ENCODE measurements at places on chromosomes 4 and X.

DNA sequence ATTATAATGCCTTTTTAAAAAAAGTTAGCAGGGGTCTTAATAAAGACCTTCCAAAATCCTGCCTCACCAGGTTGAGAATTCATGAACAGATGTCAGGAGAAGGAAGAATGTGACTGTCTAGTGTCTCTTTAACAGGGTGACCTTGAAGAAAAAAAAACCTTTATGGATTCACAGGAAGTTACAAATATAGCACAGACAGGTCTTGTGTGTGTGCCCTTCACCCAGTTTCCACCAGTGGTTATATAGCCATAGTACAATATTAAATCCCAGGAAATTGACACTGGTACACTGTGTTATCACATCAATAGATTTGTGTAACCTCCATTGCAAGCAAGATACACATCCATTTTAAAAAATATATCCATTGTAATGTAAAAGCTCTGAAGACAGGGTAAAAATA, 43.7 kb downstream of the HADH start:
- no peak for DNase-seq

GRCh38 chr4:10347815-10348214, 109.4 kb downstream of the ZNF518B start:
- no peak for DNase-seq

DNA sequence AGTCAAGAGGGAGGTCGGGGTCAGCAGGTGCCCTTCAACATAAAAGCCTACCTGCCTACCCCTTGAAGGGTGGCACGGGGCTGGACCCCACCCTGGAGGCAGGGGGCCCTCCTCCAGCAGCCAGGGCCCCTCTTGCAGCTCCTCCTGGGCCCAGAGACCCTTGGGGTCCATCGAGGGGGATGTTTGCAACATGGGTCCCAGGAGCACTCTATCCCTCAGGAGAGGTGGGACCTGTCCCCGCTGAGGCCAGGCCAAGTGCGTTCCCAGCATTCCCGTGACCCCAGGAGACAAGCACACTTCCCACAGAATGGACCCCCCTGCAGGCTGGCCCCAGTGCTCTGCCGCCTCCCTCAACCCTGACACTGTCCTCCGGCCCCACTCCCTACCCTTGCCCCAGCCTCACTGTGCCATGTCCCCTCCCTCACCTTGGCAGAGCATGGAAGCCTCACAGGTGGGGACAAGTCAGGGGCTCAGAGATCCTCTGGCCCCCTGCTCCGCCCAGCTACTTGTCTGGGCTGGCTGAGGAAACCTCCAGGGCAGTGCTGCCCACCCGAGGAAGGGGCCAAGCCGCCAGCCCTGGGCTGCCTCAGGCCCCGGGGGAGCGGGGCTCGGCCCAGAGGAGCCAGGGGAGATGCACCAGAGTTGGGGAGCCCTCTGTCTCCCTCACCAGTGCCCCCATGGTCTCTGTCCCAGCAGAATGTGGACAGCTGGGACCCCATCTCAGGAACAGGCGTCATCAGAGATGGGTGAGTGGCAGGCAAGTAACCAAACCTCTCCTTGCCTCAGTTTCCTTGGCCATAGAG, 2.2 kb downstream of the MXD4 start:
- DNase-seq: peak; percentile 28

- peak; percentile 50 for DNase-seq
These were observed 277.6 kb downstream of the BCOR start for GRCh38 chrX:39819921-39820849.

DNA sequence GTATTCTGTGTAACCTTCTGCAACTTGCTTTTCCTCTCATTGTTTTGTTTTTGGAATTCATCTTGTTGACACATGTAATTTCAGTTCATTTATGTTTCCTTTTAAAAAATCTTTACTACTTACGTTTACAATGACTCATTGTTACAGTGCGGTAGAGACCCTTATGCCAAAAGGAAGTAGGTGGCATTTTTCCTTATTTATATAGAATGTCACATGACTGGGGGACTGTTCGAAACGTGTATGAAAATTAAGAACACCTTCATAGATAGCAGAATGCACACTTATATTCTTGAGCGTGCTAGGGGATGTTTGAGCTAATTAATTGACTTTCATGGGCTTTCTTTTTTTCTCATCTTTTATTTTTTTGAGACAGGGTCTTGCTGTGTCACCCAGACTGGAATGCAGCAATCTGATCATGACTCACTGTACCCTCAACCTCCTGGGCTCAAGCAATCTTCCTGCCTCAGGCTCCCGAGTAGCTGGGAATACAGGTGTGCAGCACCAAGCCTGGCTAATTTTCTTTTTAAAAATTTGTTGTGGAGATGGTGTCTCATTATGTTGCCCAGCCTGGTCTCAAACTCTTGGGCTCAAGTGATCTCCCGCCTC, 7.3 kb downstream of the REPS2 start:
- no peak for DNase-seq

GRCh38 chrX:14673764-14674163, 144.4 kb downstream of the GLRA2 start:
- no peak for DNase-seq

GRCh38 chr4:91830681-91831395, 472.9 kb upstream of the GRID2 start:
- no peak for DNase-seq

DNA sequence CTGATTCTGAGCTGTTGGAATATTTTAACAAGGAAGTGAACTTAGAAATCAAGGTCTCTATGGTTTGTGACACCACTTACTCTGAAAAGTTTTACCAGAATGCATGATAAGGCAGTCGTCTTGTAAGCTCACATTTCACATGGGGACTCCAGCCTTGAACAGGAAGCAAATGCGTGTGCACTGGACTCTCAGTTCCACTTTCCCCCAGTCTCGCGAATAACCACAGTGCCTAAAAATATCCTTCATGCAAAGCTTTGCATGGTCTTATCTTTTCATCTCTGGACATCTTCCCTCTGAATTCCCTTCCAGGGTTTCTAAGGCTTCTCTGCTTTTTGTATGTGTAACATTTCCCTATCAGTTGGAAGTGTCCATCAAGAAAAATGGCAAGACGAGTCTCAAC, 581.8 kb downstream of the NLGN4X start:
- DNase-seq: no peak

DNA sequence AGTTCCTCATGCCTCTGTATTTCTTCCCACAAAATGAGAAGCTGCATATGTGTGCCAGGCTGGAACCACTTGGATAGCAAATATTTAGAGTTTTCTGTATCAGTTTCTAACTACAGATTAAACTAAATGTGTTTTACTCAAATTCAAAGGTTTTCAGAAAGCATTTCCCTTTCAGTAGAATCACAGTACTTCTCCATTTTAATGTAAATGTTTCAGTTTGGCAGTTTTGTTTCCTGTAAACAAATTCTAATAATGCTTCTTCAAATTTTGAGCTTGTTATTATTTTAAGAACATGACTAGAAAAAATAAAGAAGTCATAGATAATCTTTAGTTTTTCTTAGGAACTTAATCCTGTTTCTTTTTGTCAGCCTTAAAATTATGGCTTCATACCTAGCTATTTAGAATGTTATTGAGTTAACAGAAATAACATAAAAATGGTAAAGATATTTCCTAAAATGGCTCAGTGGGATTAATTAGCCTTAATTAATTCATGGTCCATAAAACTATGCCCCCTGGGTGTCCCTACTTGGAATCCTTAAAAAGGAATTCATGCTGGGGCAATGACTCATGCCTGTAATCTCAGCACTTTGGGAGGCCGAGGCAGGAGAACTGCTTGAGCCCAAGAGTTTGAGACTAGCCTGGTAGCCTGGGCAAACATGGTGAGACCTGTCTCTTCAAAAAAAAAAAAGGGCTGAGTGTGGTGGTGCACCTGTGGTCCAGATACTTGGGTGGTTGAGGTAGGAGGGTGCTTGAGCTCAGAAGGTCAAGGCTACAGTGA, 83.8 kb upstream of the GPR34 start:
- no peak for DNase-seq

GRCh38 chr4:105613306-105613705, 60.9 kb downstream of the ARHGEF38 start:
- no peak for DNase-seq

DNA sequence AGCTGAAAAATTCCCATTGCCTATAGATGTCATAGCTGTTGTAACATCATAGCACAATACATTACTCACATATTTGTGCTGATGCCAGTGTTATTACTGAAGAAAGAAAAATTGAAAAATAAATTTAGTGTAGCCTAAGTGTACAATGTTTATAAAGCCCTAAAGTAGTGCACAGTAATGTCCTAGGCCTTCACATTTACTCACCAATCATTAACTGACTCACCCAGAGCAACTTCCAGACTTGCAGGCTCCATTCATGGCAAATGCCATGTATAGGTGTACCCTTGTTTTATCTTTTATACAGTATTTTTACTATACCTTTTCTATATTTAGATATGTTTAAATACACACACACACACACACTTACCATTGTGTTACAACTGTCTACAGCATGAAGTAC, 265.4 kb upstream of the MAGEB18 start:
- no peak for DNase-seq

DNA sequence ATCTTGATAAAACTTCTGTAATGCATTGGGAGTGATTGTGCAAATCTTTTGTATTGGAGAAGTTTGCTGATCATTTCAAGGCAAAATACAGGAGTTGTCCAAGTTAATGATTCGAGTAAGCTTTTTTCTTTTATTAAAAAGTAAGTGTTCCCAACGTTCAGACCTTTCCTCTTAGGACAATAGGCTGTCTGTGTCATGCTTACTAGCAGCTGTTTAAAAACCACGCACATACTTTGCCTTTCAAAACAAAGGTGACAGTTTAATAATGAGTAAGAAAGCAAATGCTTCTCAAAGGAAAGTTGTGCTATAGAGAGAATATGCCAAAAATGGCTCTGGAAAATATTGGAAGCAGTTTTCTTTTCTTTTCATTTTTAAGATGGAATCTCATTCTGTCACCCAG, 11.2 kb downstream of the TRAPPC11 start:
- DNase-seq: no peak

- no peak for DNase-seq
These were observed 120.6 kb upstream of the EDNRA start for GRCh38 chr4:147360301-147360700.

DNA sequence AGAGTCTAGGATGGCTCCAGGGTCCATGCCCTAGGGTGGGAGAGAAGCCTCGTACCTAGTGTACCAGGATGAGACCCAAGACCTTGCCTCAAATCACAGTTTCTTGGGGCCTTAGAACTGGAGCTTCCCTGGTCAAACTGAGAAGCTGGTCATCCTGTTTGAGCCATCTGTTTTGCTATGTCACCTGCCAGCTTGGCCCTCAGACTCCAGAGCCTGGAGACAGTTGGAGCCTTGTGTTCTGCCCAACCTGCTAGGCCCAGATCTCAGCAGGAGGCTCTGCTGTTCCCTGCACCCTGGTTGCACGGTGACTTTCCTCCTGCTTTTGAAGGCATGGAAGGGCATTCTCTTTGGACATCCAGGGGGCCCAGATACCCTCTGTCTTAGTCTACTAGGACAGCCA, 206.3 kb upstream of the ATP6AP2 start:
- no peak for DNase-seq

- DNase-seq: no peak
These were observed 152.3 kb downstream of the ADAM29 start for GRCh38 chr4:175070444-175070843.

DNA sequence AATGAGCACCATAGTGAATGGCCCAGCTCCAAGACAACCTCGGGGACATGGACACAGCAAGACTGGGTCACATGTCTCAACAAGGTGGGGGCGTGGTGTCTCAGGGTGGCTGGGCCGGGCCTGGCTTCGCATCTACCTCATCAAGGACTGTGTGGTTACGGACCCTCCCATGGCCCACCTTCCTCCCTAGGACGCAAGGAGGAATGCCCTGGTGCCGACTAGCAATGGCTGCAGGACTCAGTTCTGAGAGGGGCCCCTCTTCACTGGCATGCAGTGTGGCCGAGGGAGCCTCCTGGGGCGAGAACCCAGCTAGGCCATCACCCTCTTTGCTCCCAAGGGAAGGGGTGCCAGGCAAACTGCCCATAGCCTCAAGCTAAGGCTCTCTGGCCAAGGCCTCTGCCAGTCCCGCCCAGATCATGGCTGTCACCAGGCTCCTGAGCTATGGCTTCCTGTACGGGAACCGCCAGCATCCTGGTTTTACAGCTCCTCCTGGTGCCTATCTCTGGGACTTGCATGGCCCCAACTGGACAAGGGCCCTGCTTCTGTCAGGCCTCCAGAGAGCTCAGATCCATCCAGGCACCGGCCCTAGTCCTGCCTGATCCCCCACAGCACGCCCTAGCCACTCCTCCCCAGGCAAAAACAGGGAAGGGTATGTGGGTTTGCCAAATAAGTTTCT, 218.0 kb upstream of the AGTR2 start:
- DNase-seq: no peak

DNA sequence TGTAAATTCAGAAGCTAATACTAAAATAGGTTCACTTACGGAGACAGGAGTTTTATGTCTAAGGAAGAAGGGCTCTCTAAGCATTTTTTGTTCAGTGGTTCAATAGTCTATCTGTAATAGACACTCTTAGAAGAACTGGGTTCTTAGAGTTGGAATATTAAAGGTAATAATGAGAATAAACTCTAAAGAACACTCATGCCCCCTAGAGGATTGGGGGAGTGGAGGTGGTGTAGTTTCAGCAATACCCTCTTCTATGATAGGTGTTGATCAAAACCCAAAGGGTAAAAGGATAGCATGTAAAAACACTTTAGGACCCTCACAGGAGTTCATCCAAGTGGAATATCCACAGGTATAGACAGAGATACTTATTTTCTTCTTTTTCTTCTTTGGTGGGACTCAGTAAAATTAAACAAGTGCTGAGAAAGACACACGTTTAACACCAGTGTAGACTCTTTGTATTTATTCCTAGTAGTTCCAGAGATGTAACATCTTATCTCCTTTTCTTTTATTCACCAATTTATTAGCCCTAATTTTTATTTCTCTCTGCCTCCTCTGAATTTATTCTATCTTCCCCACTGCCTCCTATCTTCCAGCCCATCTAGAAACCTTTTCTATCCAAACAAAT, 25.7 kb upstream of the MND1 start:
- DNase-seq: no peak

- DNase-seq: no peak
These were observed 91.2 kb downstream of the LRP2BP start for GRCh38 chr4:185304541-185304940.

DNA sequence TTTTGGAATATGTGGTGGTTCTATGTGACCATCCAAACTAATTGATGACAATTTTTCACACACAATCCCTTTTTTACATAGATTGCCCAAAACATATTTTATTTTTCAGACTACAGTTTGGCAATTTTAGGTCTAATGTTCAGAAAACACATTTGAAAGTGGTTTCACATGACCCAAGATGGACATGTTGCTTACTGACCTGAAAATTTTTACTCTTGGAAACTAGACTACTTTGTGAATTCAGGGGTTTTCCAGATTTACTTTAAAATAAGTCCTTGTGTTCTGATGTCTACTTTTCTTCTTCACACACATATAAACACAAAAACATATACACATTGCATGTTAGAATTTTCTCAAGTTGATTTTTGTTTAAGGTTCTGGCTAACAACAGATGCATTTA, 79.5 kb downstream of the HMGB2 start:
- no peak for DNase-seq

- no peak for DNase-seq
These were observed 306.5 kb upstream of the TECRL start for GRCh38 chr4:64715741-64716140.

GRCh38 chr4:38287101-38287851, 327.1 kb downstream of the PTTG2 start:
- DNase-seq: no peak

GRCh38 chr4:73752424-73752823, 12.1 kb downstream of the CXCL8 start:
- DNase-seq: no peak

Measured in activated T-cell treated with anti-CD3 and anti-CD28 coated beads, Interleukin-2, amount 50 U/mL, for 24 hours (primary cell).